Inflammatory macrophage (primary cell): ENCODE measurements at places on chromosomes 4 and X.

GRCh38 chrX:36534900-36535299, 473.3 kb upstream of the FAM47C start:
- DNase-seq, result no peak

DNA sequence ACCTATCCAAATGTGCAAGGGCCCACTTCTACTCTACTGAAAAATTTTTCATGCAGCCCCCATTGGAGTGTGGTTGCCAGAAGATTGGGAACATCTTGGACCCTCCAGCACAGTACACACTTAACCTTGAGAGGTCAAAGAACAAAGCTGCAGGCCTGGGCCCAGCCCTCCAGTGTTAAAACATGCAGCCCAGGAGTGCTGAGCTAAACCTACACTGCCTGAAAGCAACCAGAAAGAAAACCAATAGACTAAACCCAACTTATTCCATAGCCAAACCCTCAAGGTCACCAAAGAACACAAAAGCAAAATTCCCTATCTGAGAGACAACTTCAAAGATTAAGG, 47.9 kb downstream of the TECRL start:
- DNase-seq, result no peak

DNA sequence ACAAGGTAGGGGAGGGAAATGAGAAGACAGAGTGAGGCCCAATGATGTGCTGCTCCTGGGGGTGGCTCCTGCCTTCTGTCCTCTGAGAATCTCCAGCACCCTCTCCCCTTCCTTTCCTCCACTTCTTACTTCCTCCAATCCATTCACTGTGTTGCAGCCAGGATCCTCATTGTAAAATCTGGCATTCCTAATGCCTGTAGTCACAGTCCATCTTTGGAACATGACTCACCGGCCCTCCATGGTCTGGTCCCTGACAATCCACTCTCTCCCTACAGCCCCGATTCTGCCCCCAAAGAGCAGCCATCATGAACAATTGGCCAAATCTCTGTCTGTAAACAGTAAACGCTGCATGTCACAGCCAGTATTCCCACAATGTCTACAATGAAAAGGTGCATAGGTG, 72.9 kb downstream of the CLNK start:
- DNase-seq, result no peak

GRCh38 chr4:24849351-24849750, 54.0 kb downstream of the SOD3 start:
- no peak for DNase-seq

DNA sequence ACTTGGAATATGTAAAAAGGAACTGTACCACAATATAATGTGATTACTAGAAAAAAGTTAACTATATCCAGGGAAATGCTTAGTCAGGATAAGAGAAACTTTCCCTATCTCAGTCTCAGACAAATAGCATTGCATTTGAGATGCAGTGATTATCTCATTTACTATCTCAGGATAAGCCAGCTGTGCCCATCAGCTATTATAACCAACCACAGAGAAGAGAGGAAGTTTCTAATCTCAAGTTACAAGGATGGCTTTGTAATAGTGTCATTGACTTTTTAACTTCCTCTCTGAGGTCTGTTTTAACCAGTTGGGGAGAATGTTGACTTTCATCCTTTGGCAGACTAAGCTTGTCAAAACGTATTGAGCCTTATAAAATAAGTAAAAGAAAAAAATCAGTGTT, 56.5 kb downstream of the SNX25 start:
- DNase-seq, result no peak

- DNase-seq, result no peak
Observed at GRCh38 chr4:7554905-7555304, 120.2 kb upstream of the PSAPL1 start.

GRCh38 chrX:134174859-134175258, 62.1 kb upstream of the CCDC160 start:
- DNase-seq, result no peak

GRCh38 chr4:156475322-156475721, 496.3 kb downstream of the PDGFC start:
- peak; percentile 57 for DNase-seq

DNA sequence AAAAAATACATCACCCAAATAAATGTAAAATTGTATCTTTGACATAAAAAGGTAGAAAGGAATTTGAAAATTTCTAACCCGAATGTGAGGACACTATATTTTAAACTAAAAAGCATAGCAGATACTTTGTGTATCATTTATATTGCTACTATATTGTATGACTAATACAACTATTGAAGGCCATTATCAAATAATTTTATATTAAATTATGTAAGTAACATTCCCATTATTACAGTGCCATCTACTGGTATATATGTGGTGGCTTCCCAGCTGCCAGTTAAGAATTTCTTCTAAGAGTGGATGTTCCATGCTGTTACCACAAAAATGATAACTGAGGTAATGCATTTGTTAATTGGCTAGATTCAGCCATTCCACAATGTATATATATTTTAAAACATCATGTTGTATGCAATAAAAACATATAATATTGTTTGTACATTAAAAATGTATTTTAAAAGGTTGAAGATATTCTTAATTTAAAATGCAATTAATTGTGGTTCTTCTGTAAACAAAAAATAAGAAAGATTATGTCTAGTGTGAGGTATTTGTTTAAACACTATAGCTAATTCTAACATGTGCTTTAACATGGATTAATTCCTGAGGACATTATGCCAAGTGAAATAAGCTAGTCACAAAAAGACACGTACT, 65.3 kb downstream of the EGF start:
- DNase-seq, result peak; percentile 59

DNA sequence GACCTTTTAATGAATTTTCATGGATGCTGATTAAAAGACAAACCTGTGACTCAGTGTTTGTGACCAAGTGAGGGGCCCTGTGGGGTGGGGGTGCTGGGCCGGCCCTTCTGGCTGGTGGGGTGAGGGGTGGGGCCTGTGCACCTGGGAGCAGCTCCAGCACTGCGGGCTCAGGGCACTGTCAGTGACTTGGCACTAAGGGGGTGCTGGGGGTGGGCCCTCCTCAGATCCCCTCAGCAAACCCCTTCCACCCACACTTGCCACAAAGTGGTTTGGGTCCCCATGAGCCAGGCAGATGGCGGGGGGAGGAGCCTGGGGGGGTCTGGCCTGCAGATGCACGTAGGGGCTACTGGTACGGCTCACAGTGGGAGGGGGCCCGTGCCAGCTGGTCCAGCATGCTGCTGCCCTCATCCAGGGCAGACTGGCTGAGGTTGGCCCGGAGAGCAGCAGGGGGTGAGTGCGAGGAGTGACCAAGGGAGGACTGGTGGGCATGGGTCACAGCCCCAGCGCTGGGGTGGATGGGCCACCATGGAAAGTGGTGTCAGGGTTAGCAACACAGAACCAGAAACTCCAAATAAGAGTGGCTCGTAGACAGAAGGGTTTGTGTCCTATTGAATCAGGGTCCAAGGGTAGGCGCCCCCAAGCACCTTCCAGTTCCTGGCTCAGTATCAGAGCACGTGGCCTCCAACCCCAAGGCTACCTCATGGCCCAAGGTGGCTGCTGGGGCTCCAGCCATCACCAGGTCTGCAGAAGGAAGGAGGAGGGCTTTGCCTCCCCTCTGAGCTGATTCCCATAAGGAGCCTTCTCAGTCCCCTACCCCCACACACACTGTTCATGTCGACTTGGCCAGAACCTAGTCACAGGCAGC, 10.1 kb downstream of the NKX1-1 start:
- no peak for DNase-seq

- DNase-seq, result no peak
Observed at GRCh38 chrX:48899078-48899410, 1.3 kb downstream of the PQBP1 start.

DNA sequence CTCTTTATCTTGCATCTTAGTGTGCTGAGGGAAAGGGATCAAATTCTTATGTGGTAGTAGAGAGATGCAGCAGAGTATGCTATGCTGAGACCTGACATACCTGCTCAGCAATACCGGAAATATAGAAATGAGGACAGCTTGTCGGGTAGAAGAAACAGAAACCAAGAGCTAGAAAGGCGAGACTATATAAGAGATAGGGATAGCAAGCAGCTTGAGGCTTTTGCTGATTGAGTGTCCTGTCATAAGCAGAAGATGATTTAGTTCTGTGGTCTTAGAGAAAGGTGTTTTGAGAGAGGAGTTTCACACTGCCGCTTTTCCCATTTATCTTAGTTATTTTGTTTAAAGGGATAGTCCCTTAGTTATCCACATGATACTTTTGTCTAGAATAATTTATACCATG, 31.7 kb downstream of the USP9X start:
- DNase-seq, result no peak

DNA sequence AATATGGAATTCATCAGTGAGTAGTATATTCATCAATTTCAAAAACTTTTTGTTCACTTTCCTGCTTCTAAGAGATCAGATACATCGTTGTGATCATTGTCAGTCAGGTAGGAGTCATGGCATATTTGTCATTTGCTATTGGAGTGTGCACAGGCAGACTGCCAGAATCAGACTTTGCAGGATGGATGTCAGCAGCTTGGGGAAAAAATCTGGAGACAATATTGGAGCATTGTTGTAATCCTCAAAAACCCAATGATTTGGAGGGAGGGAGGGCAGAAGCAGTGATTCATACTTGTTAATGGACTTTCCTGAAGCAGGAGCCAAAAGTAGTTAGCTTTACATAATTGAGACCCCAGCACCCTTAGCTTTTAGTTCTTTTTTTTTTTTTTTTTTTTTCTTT, 59.6 kb upstream of the DRP2 start:
- no peak for DNase-seq

GRCh38 chr4:15003891-15004738, 1.8 kb downstream of the CPEB2 start:
- peak; percentile 33 for DNase-seq

DNA sequence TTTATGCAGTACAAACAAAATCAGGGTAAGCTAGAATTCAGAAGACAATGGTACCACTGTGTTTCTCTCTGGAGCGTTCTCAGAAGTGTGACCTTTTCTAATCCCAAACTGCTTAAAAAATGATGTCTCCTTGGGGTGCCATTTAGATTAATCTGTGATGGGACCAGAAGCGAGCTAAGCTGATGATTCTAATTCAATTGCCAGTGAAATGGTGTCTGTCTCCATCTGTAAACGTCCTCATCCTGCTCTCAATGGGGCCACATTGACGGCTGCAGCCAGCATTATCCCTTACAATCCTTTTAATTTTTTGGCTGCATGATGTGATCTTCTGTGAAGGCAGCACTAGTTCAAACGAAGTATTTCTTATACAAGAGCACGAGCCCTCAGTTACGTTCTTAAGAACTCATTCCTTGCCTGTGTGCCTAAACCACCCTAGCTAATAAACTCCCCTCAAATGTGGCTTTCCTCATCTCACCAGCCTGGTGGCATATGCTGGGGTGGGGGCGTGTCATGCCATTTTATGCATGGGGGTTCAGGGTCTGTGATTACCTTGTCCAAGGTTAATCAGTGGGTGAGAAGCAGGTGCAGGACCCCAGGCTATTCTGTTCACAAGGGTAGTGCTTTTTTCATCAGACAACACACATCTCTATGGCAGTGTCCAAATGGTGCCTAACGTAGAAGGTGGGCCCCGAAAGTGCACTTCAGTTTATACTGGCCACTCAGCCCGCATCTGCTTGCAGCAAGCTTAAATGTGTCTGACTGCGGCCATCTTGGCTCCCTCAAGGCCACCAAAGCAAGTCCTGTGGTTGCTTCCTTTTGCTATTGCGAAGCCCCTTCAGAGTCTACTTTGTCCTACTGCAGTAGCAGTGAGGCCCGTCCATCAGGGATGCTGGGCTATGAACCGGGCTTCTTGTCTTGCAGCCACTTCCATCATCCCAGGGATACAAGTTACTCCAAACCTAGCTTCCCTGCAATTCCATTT, 45.7 kb upstream of the SLC2A9 start:
- DNase-seq, result no peak

DNA sequence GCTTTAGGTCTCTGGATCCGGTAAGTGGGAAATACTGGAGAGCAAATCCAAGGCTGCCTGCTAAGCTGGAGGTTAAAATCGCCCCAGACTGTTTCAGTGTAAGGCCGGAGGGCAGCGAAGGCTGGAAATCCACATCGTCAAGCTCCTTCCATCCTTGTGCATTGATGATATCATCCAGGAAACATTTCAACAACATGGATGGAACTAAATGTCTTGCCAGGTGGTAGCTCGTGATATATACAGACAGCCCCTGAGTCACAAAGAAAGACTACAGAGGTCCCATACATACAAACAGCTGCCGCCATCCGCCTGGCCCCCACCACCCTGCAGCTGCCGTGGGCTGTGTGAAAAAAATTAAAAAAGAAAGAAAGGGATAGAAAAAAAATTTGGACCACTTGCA, 148.9 kb upstream of the RBPJ start:
- DNase-seq, result no peak

DNA sequence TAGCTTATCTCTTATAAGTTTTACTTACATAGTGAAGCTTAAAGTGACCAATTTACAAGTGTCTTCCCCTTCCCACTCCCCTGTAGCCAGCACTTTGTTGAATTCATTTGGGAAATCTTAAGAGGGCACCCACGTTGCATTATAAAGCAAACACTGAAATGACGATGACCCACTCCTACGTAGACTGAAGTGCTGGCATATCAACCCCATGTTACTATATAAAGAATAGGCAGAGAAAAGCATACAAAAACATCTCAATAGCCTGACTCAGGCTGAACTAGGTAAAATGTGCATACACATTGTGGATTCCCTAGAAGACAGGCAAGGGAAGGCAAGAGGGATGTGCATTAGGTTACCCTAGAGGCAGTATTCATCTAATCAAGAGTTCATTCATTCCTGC, 313.4 kb downstream of the TENM3 start:
- DNase-seq, result no peak

DNA sequence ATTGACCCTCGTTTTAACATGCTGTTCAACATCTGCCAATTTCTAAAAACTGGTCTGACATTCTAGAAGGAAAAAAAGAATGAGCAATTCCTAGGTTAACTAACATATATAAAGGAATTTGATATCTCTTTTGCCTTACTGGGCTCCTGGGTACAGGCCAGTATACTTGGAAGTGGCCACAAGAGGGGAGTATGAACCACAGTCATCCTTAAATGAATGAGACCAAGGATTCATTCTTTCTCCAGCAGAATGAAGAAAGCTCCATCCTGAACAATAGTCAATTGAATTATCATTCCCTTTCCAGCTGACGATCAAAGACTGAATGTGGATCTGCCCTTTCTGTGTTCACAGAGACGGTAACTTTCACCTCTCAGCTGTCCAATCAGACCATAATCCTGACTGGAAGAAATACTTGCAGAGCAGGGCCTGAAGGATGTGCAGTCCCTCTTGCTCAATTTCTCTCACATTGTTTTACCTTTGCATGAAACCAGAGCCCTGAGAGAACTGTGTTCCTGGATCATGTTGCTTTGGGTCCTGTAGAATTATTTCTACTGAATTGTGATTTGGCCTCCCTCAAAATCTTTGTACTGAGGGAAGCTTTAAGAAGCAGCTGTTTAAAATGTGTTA, 14.8 kb upstream of the SPARCL1 start:
- DNase-seq, result no peak

GRCh38 chr4:174177536-174177935, 105.9 kb downstream of the FBXO8 start:
- no peak for DNase-seq

GRCh38 chr4:155544547-155544946, 122.1 kb upstream of the GUCY1A1 start:
- DNase-seq, result no peak

GRCh38 chr4:32748498-32748897, 2028.3 kb downstream of the PCDH7 start:
- DNase-seq, result no peak

- no peak for DNase-seq
Observed at GRCh38 chr4:69896530-69897116, 34.2 kb upstream of the CSN1S1 start.
